ENCODE measurements at places on chromosomes 16 and 17.

DNA sequence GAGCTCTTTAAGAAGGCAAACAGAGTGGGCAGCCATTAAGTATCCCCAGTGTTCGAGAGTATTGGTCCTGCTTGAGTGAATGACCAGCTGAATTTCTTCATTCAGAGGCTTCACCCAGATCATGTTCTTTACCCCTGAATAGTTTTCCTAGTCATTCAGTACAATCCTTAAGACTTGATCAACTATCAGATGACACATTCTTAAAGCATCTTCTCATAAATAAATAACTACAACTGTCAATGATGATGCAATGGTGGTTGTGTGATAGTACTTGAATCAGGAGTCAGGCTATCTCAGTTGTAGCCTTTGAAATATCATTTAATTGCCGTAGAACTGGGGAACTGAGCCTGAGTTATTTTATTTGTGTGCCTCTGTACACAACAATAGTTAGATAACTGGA, 416.8 kb upstream of the CCL2 start:
- no peak for DNase-seq

DNA sequence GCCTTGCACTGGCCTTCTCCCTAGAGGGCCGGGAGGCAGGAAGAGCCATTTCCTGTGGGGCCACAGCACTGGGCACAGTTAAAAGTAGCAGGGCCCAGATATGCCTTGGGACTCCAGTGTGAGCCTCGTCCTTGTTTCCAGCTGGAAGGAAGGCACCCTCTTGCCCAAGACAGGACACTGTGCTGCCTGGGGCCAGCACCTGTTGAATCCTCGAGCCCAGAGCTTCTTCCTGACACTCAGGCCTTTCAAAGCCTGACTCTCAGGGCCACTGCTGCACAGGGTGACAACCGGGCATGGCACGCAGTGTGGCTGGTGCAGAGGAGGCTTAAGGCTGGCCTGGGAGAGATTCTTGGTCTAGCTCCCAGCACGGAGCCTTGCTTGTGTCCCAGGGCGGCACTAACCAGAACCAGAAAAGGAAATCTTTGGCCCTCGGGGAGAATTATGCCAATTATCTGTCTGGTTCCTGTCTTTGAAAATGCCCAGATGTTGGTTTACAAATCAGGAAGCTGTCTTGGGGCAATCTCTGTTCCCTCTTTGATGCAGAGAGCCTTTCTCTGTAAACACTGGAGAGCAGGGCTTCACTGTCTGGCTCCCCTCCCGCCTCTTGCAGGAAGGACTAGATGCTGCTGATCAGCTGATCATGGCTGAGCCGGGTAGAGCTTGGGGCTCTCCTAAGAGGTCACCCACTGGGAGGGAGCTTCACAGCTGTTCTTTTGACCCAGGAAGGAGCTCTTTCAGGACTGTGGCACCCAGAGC, 11.1 kb downstream of the LDHD start:
- peak; percentile 52 for DNase-seq

DNA sequence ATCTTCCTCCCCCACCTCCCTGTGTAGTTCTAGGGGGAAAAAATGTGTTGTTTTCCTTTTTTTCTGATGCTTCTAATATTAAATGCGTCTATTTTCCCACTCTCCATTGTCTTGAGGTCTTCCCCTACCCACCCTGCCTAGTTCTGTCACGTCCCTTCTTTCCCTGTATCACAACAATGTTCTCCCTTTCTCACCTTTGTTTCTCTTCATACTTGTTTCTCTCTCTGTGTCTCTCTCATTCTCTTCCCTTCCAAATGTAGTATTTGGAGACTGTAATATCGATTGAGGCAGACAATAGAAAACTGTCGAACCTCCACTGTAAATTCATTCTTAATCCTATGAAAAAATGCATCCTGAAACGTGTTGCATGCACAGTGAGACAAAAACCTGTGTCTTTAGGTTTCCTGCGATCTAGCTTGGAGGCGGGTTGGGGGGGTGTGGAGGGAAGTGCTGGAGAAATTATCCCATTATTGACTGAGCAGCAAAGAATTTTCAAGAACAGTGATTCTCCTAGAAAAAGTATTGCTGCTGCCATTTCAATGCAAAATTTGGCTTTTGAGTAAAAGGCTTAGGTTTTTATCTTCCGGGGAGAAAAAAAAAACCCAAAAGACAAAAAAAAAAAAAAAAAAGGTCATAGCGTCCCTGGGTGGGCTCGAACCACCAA, 1.3 kb upstream of the PSMB3 start:
- no peak for DNase-seq

- no peak for DNase-seq
These were observed 96.2 kb downstream of the RAP1GAP2 start for GRCh38 chr17:2892305-2892971.

GRCh38 chr17:57906910-57907309, 48.3 kb downstream of the CUEDC1 start:
- DNase-seq: no peak

GRCh38 chr16:12043953-12044352, 67.4 kb downstream of the SNX29 start:
- no peak for DNase-seq

DNA sequence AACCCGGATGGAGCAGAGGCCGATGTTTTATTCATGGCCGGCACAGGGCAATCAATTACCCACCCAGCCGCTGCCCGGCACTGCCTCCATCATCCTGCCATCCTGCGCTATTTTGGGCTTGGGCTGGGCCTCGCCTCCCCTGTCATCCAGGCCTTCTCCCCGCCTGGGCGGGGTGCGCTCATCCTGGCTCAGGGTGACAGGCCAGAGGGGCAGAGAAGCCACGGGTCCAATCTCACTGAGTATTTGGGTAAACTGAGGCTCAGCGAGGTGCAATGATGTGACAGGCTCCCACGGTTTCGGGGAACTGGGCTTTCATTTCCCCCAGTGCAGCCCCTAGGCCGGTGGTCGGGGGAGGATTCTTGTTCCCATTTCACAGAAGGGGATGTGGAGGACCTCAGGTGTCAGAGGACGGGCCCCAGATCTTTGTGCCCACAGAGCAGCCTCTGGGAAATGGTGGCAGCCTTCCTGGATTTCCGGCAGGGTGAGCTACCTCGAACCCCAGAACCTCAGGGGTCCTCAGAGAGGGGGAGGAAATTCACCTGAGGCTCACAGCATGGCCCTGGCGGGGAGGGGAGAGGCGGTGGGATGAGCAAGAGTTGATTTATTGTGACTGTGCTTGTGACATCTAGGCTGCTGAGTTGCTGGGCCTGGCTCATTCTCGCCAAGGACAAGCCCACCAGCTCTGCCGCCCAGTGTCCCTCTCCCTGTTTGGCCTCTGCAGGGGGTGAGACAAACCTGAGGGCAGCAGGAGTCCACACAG, 23.8 kb upstream of the KCNJ12 start:
- DNase-seq: no peak

GRCh38 chr17:50539762-50540559, 7.0 kb upstream of the SPATA20 start:
- peak; percentile 21 for DNase-seq

GRCh38 chr16:73978407-73978784, 318.2 kb upstream of the PSMD7 start:
- DNase-seq: no peak

All from thyroid gland (tissue), 4 donors.